ENCODE measurements at places on chromosomes 3 and 15. TPM values are rescaled to one million over a fixed set of nuclear protein-coding genes. Genes with fewer than 3 reads are reported as not detected.

Gene GHSR
- total RNA-seq, result not detected

Gene CHRM5
- not detected for total RNA-seq

DNA sequence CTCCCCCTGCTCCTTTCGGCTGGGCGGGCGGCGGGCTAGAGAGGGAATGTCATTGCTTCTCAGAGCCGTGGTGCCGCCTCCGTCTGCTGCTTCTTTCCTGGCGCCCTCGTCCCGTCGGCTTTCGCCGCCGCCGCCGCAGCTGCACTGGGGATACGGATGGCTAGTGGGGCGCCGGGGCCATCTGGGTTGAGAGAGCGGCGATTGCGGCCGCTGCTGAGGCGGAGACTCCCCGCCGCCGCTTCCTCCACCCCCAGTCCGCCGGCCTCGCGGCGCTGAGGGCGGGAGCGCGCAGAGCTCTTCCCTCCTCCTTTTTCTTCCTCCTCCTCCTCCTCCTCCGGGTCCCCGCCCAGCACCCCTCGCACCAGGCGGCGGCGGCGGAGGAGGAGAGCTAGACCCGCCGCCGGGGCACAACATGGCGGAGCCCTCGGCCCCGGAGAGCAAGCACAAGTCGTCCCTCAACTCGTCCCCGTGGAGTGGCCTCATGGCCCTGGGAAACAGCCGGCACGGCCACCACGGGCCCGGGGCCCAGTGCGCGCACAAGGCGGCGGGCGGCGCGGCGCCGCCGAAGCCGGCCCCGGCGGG is at the start of gene STT3B:
Gene STT3B, plus strand, starts transcription at position 339 of the 582 bp plus-strand sequence. Its CDS starts 74 bp downstream, at position 413.
- H3K36me3 ChIP-seq, result no peaks in the 10 kb centered on the region
- H3K4me3 ChIP-seq, result peak within 1 kb of the TSS; percentile 98
- H3K4me1 ChIP-seq, result peaks cover 30% of the 10 kb centered on the region
- DNase-seq, result peak; percentile 88
- H3K27ac ChIP-seq, result peak within 1 kb of the TSS; percentile 96

GRCh38 chr3:20225769-20226168 is 39.8 kb upstream of the SGO1 start:
- H3K27me3 ChIP-seq, result no peaks in the 10 kb centered on the region
- DNase-seq, result peak; percentile 57

GRCh38 chr3:149299938-149300801 is 33.3 kb downstream of the TM4SF18 start:
- H3K4me3 ChIP-seq, result 0 out of 2 replicates have a peak overlapping the region, but pooled peaks have one; percentile 6
- no peaks in the 10 kb centered on the region for H3K36me3 ChIP-seq
- H3K4me1 ChIP-seq, result peaks cover 28% of the 10 kb centered on the region
- peak; percentile 94 for DNase-seq
- no peaks in the 10 kb centered on the region for H3K27me3 ChIP-seq

All from GM23248 (cell line).